Karpas-422 (cell line): ENCODE measurements at places on chromosomes 6 and 20. TPM values are rescaled to one million over a fixed set of nuclear protein-coding genes. Genes with fewer than 3 reads are reported as not detected.

- no peak overlapping the region for H3K4me3 ChIP-seq
- DNase-seq: no peak
- H3K4me1 ChIP-seq: no peaks in the 10 kb centered on the region
- H3K36me3 ChIP-seq: no peaks in the 10 kb centered on the region
- no peaks in the 10 kb centered on the region for H3K27me3 ChIP-seq
Observed at GRCh38 chr20:60573003-60573680, 614.9 kb downstream of the CDH26 start.

The CAP2 gene
- total RNA-seq: not detected in 2 replicates

GRCh38 chr6:145155873-145156782 is 579.2 kb downstream of the EPM2A start:
- no peaks in the 10 kb centered on the region for H3K4me1 ChIP-seq
- no peaks in the 10 kb centered on the region for H3K36me3 ChIP-seq

The FYN gene
- total RNA-seq: 249 and 311 TPM in 2 replicates

DNA sequence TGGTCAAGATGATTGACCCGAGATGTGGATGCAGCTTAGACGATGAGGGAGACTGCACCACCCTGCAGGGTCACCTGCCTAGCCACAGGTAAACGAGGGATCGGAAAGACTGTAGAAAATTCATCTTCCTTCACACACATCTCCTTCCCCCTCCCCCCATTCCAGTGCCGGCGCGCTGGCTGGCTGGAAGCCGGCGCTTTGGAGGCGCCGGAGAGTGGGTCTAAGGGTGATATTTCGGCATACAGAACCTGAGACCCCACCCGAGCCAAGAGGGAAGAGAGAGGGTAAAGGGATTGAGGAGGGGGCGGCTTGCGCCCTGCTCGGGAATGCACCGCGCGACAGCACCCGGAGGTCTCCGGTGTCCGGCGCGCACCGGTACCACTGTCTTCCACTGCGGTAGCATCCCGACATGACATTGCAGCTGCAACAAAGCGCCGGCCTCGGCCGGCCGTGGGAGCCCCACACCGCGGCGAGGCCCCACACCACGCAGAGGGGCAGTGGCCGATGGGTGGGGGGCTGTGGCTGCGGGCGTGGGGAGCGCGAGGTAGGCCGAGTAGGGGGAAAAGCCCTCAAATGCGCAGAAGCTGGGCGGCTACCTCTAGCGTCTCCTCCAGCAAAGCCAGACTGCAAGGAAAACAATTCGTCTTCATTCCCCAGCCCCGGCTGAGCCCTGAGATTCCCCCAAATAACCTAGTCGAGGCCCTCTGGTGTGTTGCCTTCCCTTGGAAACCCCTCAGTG is 984 bp downstream of the TNFRSF21 start:
- no peaks in the 10 kb centered on the region for H3K36me3 ChIP-seq
- no peak overlapping the region for H3K27ac ChIP-seq
- no peaks in the 10 kb centered on the region for H3K27me3 ChIP-seq
- H3K4me3 ChIP-seq: no peak overlapping the region
